ENCODE measurements at places on chromosomes 6 and 20.

- DNase-seq = no peak
Observed at GRCh38 chr6:3415082-3415453, 41.8 kb downstream of the SLC22A23 start.

GRCh38 chr20:25275813-25276532 lies 28.1 kb downstream of the PYGB start:
- DNase-seq = no peak

DNA sequence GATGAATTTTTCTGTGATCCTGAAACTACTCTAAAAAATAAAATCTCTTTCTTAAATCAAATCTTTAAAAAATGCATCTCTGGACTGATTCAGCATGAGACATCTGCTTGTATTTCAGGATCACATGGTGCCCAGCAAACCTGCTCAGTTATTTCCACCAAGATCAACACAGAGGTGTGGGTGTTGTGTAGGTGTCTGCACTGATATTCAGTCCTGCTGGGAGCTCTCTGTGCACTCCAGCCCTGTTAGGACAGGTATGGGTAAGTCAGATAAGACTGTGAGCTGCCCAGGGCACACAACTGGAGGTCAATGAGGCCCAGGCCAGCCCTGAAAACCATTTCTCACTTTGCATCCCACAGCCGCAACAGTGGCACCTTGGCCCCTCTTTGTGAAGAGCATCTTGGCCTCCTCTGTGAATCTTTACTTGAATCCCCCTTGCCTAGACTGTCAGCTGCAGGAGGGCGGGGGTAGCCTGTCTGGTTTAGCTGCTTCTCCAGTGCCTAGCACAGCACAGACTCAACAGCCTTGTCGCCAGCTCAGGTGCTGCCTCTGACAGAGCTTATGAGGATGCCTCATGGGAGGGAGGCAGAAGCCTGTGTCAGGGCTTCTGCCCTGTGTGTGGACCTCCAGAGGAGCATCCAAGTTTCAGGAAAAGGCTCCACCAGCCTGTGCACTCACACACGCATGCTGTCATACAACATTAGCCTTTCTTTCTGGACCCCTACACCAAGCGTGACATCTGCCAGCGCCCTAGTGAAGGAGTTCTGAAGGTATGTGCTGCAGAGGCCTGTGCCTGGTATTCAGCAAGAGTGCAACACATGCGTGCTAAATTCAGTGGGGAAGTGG lies 187.6 kb upstream of the CST7 start:
- no peak for DNase-seq

GRCh38 chr6:107439406-107439805 lies 20.0 kb downstream of the PDSS2 start:
- peak; percentile 49 for DNase-seq
